Fibroblast of upper back skin (primary cell): ENCODE measurements at places on chromosomes 7 and 10.

DNA sequence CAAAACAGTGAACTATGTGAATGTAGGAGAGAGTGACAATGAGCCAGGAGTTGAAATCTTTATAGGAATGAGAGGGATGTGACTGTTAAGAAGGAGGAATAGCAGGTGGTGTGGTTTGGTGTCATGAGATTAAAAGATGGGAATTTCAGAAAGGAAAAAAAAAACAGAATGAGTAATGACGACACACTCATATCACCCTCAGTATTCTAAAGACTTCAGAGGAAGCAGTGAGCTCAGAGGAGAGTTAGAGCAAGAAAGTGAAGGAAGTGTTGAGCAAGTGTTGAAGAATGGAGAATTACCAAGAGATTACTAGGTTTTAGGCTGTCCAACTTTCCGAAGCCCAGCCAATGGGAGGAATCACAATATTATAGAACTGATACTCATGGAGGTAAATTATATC is 220.5 kb upstream of the HGF start:
- peak; percentile 35 for DNase-seq

DNA sequence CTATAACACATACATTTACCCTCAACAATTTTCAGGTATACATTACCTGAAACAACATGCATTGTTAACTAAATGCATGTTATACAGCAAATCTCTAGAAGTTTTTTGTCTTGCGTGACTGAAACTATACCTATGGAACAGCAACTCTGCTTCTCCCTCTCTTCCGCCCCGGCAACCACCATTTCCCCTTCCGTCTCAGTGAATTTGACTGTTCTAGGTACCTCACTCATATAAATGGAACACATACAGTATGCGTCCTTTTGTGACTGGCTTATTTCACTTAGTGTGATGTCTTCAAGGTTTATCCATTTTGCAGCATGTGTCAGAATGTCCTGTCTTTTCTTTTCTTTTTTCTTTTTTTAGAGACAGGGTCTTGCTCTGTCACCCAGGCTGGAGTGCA is 22.5 kb downstream of the CALHM2 start:
- no peak for DNase-seq

- DNase-seq: no peak
Measured at GRCh38 chr7:78389022-78389421, 590.4 kb downstream of the PHTF2 start.

- no peak for DNase-seq
Measured at GRCh38 chr7:28871631-28872030, 86.5 kb downstream of the TRIL start.
